ENCODE measurements at places on chromosomes 13 and 19.
A peak's percentile ranks its signal among the peaks of the same experiment; 100 is the strongest.

GRCh38 chr19:11265785-11266236 is 3.5 kb upstream of the DOCK6 start:
- no peak for DNase-seq

DNA sequence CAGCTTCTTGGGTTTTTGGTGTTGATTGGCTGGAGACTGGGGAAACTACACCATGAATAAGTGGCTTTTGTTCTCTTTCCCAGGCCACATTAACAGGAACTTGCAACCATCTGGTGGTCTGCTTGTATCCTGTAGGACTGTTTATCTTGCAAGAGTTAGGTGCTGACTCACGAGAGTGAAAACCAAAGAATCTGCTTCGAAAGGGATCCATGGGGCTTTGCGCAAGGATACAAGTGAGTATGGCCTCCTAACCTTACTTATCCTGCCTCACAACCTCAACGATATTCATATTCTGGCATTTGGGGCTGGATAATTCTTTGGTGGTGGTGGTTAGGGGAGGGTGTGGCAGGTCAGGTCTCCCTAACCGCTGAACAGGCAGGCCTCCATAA is 4.7 kb upstream of the SIGLECL1 start:
- DNase-seq: peak; percentile 94

DNA sequence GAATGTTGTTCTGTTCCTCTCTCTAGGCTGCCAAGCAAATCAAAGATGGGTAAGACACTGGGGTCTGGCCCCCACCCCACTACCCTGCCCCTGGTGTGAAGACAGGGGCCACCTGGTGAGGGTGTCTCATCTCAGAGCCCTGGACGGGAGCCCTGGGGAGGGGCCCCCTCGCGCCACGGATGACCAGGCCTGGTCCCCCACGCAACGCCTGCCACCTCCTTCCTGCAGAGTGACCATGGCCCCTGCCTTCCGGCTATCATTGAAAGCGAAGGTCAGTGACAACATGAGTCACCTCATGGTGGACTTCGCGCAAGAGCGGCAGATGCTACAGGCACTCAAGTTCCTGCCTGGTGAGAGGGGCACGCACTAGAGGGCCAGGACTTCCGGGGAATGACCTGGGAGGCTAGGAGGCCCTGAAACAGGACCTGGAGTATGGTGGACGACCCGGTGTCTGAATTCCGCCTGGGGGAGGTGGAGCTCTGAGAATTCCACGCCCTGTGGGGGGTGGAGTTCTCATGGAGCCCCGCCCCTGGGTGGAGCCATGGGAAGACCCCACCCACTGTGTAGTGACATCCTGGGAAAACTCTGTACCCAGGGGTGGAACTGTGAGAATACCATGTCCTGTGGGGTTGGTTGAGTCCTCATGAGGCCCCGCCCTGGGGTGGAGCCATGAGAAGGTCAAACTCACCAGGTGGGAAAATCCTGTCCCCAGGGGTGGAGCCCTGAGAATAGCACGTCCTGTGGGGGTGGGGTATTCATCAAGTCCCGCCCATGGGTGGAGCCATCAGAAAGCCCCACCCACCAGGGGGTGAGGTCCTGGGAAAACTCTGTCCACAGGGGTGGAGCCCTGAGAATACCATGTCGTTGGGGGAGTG is 6.1 kb downstream of the FSD1 start:
- no peak for DNase-seq

DNA sequence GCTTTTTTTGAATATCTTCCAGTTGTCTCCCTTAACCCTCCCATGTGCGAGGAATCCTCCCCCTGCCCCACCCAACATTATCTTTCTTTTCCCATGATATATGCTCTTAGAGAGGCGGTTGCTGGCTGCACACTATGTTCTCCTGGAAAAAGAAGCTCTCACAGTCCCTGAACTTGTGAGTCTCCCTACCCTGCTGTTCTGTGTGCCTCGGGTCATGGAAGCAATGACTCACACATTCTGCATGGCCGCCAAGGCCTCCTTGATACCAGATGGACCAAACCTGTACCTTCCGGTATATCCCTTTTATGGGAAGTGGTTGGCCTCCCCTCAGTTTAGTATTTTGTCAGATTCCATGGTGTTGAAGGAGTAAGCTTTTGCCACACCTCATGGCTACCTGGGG is 705.4 kb downstream of the SLITRK6 start:
- no peak for DNase-seq

GRCh38 chr13:102597029-102597961 is 509 bp downstream of the TPP2 start:
- no peak for DNase-seq

DNA sequence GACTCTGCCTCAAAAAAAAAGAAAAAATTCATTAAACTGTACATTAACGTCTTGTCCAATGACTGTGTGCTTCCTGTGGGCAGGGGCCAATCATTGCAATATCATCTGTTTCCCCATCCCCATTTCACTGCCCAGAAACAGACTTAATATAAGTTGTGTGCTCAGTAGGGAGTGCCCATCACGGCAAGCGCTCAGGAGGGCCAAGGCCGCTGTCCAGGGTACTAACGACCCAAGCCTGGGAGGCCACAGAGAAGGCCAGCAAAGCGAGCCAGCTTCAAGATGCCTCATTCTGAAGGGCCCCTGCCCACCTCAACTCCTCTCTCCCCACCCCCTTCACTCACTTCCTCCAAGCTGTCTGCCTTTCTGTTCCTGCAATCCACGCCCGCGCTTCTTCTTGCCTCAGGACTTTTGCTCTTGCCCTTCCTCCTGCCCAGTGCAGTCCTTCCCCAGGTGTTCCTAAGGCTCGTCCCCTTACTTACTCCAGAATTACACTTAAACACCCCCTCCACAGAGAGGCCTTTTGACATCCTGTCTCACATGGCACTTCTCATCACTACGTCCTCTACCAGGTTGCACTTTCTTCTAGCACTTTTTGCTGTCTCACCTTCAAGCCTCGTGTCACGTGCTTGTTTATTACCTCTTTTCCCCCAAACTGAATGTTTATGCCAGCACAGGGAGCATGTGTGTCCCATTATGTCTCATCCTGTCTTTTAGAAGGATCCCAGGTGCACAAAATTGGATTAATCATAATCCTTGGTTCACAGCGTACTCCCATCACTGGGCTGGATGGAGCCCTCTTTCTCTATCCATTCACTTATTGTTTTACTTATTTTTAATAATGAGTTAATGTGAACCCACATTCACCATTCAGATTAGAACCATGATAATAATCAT is 11.3 kb upstream of the POU2F2 start:
- no peak for DNase-seq

DNA sequence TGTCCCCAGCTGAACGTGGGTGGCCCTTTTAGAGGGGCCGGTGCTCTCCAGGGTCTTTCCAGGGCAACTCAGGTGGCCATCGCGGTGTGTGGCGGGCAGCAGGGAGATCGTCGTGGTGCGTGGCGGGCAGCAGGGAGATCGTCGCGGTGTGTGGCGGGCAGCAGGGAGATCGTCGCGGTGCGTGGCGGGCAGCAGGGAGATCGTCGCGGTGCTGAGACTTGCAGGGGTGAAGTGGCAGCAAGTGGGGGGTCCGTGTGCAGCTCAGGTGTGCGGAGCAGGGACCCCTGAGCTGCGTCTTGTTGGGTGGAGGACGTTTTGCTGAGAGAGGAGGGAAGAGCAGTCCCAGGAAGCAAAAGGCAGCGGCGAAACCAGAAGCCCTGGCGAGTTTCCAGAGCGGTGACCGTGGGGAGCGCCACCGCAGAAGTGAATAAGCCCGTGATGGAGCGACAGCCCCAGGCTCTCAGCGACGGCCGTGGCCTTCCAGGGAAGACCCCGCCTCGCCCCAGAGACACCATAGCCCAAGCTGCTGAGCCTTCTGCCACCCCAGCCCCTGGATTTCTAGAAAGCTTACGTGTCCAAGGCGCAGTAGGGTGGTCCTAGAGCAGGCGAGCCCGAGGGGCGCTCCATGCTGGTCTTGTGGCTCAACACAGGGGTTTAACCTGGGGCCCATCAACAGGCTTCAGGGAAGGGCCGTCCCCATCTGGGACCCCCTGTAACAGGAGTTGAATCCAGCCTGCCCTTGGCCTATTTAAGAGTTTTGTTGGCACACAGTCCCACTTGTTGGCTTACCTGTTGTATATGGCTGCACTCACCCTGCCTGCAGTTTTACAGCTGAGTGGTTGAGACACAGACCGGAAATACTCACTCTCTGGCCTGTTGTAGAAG is 5.4 kb downstream of the NCLN start:
- no peak for DNase-seq

DNA sequence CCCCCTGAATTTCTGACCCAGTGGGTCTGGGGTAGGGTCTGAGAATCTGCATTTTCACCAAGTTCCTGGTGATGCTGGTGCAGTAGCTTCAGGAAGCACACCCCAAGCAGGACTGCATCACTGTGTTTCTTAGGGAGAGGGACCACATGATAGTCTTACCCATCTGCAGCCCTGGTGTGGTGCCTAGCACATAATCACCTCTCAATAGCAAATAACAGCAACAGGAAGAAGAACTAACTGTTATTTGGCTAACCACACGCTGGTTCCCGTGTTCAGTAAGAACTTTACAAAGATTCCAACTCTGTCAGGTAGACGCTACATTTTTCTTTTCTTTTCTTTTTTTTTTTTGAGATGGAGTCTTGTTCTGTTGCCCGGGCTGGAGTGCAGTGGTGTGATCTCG is 41.9 kb upstream of the SPATA13 start:
- no peak for DNase-seq

- no peak for DNase-seq
These were observed 2.5 kb upstream of the BCAT2 start for GRCh38 chr19:48813123-48813913.

GRCh38 chr19:46766569-46767317 is 20.5 kb upstream of the STRN4 start:
- peak; percentile 2 for DNase-seq

- DNase-seq: no peak
These were observed 7.9 kb downstream of the PBX4 start for GRCh38 chr19:19610376-19611202.

DNA sequence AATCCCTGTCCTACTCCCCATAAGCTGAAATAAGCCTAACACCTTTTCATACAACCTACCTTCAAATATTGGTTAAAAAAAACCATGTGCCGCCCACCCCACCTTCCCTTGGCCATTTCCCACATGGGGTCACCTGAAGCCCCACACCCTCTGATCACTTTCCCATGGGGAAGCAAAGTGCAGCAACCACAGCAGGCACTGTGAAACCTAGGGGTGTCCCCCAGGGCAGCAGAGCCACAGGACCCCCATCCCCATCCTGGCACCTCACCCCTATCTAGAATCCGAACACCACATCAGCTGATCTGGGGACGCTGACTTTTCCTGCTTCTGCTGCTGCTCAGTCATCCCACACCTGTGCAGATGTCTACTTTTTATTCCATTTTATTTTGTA is 19.9 kb downstream of the CEACAM21 start:
- no peak for DNase-seq

DNA sequence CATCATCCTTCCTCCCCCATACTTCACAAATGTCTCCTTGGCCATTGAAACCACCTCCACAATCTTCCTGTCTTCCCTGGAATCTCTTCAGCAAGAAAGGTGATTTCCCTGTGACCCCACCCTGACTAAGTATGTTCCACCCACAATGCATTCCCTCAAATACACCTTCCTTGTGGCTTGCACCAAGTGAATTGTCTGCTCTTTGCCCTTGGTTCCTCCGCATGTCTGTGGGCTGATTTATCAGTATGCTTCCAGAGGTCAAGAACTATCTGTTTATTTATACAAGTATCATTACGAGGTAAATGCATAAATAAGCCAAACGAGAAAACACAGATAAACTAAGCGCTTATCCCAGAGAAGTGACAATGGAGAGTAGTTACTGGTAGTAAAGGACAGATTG is 45.4 kb upstream of the POMP start:
- no peak for DNase-seq

GRCh38 chr19:2812414-2813234 is 7.0 kb upstream of the ZNF554 start:
- DNase-seq: no peak

- DNase-seq: no peak
These were observed 1.3 kb downstream of the RFX1 start for GRCh38 chr19:14004619-14005348.

DNA sequence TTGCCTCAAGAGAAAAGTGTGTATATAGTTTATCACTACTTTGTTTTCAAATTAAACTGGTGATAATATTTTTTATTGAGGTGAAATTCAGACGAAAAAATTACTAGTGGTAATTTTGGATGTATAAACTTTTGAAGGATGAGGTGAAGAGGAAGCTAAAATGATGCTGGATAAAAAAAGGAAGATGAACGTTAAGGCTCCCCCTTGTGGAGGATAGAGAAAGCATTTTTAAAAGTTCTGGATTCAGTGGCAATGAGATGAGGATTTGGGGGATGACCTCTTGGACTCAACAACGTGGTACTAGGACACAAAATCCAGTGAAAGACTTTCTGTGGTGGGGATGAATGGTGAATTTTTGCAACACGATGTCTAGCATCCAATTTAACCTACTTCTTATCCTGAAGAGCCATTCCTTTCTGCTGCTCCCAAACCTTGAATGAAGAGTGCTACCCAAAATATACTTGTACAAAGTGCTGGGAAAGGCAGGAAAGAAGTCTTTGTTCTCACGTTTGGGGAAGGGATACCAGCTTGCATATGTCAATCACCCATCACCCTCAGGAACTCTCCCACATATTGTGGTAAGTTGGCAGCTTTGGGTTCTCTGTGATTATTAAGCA is 7.3 kb upstream of the SIGLEC5 start:
- peak; percentile 18 for DNase-seq

GRCh38 chr13:30396434-30397075 is 25.7 kb upstream of the UBE2L5 start:
- no peak for DNase-seq

DNA sequence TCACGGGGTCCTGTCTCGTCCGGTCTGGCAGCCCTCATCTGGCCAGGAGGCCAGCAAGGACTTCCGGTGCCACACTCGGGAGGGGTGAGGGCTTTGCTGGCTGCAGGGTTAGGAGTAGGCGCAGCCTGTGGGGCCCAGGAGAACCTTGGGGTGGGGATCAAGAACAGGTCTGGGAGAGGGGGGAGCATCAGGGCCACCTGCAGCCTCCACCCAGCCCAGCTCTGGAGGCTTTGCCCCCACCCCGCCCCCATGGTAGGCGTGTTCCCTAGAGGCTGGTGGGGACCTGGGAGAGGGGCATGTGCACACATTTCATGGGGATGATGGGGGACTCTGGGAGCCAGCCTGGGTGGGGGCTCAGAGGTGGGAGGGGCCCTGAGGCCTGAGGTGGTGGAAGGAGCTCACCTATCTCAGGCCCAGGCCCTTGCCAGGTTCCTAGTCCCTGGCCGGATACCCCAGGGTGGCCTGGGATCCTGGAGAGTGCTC is 23.3 kb downstream of the WTIP start:
- DNase-seq: no peak

- DNase-seq: no peak
These were observed 50.8 kb upstream of the RFC3 start for GRCh38 chr13:33767140-33767539.
